ENCODE measurements at places on chromosomes 16 and 17.

GRCh38 chr16:85062323-85062722 is 34.7 kb downstream of the KIAA0513 start:
- DNase-seq: no peak

- peak; percentile 5 for DNase-seq
These were observed 338.5 kb downstream of the MAF start for GRCh38 chr16:79261944-79262552.

DNA sequence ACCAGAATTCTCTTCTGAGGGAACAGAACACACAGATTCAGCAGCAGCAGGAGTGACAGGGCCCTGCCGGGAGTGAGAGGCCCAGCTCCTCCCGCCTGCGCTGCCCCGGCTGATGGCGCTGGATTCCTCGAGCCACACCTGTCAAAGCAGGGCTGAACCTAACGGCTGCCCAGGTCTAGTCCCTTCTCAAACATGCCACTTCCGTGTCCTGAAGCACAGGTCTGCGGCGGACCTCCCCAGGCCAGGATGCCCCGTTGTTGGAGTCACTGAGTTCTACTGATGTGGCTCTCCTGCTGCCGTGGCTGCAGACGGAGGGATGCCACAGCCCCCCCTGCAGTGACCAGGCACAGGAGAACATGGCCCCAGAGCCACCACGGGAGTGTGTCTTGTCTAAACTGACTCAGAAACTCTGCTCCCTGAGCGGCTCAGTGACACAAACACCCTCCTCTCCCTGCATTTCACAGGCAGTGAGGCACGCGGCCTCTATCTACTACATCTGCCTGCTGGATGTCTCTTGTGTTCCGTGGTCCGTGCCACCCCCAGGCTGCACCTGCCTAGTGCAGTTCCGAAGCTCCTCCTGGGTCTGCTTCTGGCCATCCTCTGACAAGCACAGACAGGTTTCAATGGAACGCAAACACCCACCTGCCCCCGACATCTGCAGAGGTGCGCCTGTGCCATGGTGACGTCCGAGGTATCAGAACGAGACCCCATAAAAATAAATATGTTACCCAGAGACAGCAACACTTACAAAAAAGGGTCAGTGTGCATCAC is 44.7 kb upstream of the DNAH17 start:
- no peak for DNase-seq

DNA sequence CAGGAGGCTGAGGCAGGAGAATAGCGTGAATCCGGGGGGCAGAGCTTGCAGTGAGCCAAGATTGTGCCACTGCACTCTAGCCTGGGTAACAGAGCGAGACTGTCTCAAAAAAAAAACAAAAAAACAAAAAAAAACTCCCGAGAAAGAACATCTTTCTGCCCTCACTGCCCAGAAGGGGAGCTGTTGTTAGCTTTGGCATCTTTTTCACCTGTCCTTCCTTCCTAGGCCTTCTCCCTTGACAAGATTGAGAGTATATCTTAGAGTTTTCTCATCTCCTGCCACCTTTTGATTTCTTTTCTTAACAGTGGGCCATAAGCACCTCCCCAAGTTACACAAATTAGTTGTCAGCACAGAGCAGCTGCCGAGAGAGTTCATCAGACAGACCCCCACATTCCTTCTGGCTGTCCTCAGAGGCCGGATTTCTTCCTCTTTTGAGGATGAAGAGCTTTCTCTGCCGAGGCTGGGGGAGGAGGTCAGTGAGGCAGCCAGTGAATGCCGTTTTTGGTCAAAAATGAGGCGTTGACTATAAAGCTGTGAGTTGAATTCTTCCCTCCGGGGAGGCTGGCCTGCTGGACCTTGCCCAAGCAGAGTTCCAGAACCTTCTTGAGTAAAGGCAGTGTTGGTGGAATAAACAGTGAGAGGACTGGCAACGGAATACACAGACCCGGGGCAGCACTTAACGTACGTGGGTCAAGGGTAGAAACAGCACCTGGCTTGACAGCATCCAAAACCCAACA is 127.0 kb downstream of the ABCC6 start:
- DNase-seq: no peak

GRCh38 chr16:8611886-8612600 is 9.5 kb upstream of the METTL22 start:
- DNase-seq: no peak

DNA sequence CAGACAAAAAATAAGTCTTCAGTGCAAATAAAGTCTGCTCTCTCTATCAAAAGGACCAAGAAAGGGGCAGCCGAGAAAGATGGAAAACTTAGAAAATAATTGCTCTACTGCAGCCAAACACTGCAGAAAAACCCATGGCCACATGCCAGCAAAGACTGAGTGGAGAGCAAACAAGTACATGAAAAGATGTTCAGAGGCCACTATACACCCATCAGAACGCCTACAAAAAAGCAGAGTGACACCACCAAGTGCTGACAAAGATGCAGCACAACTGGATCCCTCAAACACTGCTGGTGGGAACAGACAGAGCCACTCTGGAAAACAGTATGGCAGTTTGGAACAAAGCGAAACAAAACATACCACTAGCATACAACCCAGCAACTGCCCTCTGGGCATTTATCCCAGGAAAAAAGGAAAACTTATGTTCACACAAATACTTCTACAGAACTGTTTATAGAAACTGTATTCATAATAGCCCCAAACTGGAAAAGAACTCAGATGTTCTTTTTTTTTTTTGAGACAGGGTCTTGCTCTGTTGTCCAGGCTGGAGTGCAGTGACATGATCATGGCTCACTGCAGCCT is 36.7 kb downstream of the KIAA0753 start:
- no peak for DNase-seq

DNA sequence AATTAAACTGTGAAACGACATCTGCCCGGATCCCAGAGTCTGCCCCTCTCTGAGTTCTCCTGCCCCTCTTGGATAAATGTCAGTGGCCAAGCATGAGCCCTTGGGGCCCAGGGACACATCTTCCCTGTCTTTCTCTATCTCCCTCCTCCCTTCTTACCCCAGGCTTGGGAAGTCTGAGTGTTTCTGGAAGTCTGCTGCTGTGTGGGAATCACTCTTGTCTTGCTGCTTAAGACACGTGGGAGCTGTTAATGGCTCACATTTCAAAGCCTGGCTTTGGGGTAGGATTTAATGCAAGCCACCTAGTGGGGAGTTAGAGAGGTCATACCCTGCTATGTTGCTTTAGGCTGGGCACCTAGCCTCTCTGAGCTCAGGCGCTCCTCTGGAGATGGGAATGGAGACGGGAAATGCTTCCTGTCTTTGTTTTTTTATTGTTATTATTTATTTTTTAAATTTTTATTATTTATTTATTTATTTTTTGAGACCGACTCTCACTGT is 218.5 kb upstream of the CIBAR2 start:
- peak; percentile 63 for DNase-seq

DNA sequence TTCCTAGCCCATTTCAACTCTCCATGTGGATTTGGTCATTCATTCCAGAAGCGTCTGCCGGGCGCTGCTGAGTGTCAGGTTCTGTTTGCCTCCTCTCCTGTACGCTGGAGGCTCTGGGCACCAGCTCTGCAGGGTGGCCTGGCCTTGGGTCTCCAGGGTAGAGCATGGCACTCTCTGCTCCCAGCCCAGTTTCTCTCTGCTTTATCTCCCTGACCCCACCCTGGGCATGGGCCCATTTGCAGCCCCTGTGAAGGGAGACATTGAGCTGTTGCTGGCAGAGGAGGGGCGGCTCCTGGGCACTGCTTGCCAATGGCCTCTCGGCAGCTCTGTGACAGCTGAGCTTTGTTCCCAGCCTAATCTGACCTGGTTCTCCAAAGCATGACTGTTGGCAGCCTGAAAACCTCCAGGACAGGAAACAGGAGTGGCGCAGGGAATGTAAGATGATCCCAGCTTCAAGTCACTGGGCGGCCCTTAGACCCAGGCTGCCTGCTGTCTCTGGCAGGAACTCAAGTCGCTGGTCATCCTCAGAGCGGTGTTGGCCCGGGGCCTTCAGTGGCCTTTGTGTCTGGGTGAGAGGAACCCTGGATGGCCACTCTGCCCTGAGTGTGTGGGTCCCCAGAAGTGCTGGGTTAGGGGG is 146.8 kb downstream of the SEC14L1 start:
- no peak for DNase-seq

DNA sequence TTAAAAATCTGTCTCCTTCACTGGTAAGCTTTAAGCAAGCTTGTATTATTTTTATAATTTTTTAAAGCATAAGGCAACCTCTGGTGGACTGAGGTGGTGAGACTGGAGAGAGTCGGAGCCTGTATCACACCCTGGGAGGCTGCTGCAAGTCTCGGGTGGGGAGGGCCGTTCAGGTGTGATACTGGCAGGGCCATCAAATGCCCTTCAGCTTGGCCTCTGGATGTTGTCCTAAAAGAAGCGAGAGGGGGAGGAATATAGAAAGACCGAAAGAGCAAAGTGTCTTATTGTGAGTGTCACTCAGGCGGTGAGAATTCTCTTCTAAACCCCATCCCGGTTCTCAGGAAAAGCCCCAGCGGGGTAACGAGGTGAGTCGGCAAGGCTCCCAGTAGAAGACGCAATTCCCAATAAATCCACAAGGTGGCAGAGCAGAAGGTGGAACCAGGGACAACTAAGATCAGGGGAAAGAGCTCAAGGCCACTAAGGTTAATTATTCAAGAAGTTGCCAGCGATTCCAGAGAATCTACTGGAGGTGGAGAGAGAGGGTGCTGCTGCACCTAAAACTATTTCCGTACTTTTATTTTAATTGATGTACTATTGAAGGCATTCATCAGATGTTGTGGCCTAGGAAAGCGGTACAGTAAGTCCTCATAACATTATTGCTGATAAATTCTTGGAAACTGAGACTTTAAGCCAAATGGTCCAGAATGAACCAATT is 14.1 kb downstream of the C17orf67 start:
- DNase-seq: peak; percentile 85

GRCh38 chr16:81823111-81823510 is 44.0 kb downstream of the PLCG2 start:
- peak; percentile 64 for DNase-seq

DNA sequence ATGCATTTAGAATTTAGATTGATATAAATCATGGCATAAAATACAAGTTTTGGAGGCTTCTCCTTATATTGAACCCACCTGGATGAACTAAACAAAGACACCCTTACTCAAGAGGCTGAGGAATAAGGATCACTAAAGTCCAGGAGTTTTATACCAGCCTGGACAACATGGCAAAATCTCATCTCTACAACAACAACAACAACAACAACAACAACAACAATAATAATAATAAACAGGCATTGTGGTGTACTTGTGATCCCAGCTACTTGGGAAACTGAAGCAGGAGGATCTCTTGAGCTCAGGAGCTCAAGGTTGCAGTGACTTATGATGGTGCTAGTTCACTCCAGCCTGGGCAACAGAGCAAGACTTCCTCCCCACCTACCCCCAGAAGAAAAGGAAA is 558.0 kb downstream of the TOX3 start:
- DNase-seq: no peak

Measured in suppressor macrophage treated with lipopolysaccharide for 1 hour (primary cell).